ENCODE measurements at places on chromosomes 5 and 9. TPM values are rescaled to one million over a fixed set of nuclear protein-coding genes. Genes with fewer than 3 reads are reported as not detected.

ARHGAP26 gene
- total RNA-seq = 32.4 TPM

FAM78A gene
- not detected for total RNA-seq

DNA sequence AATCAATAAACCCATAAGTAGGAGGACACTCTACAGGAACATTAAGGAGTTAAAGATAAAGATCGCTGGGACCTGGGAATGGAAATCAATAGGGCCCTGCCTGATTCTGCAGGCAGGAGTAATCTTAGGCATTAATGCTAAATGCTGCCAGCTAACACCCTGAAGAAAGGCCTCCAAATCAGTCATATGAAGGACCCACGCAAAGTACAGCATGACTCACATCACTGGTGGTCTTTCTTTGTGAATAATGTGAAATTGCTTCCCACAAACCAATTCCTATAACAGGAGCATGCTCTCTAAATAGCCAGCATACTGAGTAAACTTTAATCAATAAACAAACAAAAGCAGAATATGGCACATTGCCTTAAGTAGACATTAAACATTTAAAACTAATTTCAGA lies 172.3 kb downstream of the SEMA5A start:
- DNase-seq = no peak

DNA sequence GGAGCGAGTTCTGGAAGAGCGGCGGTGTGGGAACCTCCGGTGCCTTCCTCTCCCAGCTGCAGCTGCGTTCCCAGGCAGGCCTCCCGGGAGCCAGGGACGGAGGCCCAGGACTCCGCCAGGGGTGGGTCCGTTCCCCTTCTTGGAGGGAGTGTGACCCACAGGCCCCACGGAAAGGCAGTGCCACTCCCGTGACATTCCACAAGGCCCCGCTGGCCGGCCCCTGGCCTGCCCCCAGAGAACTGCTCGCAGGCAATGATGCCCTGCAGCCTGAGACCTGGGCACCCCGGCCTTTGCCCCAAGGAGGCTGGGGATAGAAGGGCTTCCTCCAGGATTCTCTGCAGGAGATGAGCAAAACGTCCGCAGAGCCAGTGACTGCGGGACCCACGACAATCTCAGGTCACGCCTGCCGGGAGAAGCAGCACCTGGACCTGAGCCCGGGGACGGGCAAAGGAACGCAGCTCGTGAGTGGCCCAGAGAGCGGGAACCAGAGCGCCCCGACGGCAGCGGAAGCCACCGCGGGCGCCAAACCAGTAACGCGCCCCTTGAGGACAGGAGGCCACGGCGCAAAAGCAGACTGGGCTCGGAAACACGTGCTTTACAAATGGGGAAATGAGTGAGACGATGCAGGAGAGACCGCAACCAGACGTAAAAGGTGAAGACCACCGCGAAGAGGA lies 9.3 kb downstream of the OBP2B start:
- no peak for DNase-seq

All from Caki2 (cell line).